NCI-H510A treated with DMSO at 0.1 percent for 48 hours (cell line): ENCODE measurements at places on chromosomes 12 and 14.
A peak's percentile ranks its signal among the peaks of the same experiment; 100 is the strongest.

DNA sequence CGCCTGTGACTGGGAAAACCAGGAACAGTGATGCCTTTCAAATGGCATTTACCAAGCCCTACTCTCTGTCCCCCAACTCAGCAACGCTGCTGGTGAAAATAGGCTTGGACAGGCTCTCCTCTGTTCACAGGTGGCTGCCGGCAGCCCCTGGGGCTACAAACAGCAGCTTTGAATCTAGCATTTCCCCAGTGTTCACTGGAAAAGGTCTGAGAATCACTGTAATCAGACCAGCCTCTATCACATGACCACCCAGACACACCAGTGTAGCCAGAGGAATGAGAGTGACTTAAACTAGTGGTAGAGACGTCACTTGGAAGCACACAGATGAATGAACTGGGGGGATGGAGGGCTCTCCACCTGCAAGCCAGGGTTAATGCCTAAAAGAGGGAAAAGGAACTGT is 151.8 kb downstream of the FOXN3 start:
- no peak for DNase-seq

DNA sequence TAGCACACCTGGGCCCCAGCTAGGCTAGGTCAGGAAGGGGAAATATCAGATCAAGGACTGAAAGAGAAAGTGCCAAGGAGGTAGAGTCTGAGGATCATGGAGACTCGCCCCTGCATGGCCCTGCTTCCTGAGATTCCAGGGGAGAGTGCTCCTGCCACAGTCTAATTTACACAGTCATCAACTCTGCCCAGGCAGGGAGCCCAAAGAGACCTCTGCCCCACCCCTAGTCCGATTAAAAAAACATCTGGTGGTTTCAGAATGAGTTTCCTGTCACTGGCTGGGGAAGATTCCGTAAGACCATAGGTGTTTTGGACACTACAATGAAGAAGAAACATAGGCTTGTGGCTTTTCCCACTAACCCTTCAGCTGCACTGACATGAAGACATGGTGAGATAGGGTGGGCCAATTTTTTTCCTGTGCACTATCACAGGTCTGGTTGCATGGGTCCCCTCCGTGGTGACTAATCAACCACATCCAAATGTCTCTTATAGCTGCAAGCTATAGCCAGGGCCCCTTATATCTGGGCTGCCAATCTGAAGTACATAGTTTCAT is 31.5 kb upstream of the GZMB start:
- no peak for DNase-seq

- DNase-seq: no peak
These were observed 143.1 kb downstream of the PCNX1 start for GRCh38 chr14:71050227-71050823.

GRCh38 chr12:1474041-1474573 is 120.3 kb downstream of the FBXL14 start:
- no peak for DNase-seq

DNA sequence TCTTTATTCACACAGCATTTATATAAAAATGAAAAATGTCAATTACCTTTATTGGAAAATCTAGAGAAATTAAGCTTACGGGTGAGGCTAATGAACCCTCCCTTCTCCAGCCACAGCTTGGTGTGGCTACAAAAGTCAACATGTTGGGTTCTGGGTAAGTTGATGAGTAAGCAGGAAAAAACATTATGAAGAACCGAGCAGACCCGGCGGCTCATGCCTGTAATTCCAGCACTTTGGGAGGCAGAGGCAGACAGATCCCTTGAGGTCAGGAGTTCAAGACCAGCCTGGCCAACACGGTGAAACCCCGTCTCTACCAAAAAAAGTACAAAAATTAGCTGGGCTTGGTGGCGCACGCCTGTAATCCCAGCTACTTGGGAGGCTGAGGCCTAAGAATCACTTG is 10.9 kb downstream of the NAA25 start:
- DNase-seq: no peak

DNA sequence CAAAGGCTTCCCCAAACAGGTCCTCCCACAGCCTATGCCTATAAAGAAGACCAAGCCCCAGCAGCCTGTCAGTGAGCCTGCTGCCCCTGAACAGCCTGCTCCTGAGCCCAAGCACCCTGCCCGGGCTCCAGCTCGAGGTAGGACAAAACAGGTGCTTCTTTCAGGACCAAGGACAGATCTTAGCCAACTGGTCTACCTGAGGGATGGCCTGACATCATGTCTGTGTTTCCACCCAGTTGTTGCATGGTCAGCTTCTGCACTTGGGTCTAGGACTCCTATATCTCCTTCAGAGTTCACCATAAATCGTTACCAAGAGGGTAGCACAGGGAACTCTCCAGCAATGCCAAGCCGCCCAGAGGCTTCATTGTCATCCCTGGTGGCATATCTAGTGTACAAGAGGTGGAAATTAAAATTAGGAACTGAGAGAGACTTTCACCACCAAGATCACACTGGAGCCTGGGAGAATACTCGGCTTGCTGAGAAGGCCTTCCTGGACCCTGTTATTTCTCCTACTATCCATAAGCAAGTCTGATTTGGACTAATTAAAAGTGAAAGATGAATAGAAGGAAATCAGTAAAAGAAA is 38.2 kb upstream of the OAS1 start:
- DNase-seq: no peak

- DNase-seq: no peak
These were observed 76.7 kb downstream of the MED13L start for GRCh38 chr12:116200812-116201211.

GRCh38 chr12:7679251-7680045 is 13.7 kb upstream of the APOBEC1 start:
- DNase-seq: no peak

- DNase-seq: no peak
These were observed 54.7 kb downstream of the PHLDA1 start for GRCh38 chr12:75976913-75977312.

- DNase-seq: no peak
These were observed 679 bp upstream of the SAV1 start for GRCh38 chr14:50668826-50669143.

DNA sequence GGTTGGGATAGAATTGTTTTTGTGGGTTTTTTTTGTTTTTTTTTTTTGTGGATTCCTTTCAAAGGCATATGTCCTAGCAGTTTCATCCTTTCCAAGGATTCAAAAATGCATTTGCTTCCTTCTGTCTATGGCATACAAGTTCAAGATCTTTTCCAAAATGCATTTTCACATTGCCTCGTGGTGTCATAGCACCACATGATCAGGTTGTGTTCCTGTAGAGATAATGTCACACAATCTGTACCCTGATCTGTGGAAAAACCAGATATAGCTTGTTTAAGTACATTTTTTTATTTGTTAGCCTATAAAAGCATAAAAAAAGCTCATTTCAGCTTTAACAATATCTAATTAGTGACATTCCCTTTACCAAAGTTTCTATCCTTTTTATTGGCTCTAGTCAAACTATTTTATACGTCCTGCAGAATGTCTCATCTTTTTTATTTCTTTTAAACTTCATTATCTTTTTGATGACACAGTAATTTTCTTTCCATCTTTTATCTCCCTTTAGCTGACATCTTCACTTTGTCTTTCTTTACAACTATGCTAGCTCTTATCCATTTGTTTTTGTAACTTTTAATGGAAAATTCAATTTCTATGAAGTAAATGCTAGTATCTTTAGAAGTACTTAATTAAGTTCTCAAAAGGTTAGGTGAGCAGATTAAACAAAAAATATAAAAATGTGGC is 106.0 kb upstream of the NOVA1 start:
- DNase-seq: no peak

- DNase-seq: no peak
These were observed 22.3 kb downstream of the HDAC7 start for GRCh38 chr12:47797441-47797840.

DNA sequence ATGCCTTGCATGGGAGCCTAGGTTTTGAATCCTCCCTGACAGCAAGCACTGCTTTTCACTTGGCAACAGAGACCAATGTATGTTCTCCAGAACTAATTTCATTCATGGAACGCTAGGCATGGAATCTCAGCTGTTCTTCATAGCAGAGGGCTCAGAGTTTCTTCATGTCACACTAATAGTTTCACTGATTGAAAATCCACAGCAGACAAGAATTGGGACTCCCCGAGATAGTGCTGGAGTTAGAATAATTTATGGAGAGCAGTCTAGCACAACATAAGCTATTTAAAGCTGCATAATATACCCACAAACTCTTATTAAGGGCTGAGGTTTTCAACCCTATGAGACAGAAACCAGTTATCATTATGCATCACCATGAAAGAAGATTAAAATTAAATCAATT is 342.5 kb downstream of the TMEM132D start:
- DNase-seq: no peak

- DNase-seq: no peak
These were observed 160.0 kb downstream of the BCAT1 start for GRCh38 chr12:24788886-24789285.

DNA sequence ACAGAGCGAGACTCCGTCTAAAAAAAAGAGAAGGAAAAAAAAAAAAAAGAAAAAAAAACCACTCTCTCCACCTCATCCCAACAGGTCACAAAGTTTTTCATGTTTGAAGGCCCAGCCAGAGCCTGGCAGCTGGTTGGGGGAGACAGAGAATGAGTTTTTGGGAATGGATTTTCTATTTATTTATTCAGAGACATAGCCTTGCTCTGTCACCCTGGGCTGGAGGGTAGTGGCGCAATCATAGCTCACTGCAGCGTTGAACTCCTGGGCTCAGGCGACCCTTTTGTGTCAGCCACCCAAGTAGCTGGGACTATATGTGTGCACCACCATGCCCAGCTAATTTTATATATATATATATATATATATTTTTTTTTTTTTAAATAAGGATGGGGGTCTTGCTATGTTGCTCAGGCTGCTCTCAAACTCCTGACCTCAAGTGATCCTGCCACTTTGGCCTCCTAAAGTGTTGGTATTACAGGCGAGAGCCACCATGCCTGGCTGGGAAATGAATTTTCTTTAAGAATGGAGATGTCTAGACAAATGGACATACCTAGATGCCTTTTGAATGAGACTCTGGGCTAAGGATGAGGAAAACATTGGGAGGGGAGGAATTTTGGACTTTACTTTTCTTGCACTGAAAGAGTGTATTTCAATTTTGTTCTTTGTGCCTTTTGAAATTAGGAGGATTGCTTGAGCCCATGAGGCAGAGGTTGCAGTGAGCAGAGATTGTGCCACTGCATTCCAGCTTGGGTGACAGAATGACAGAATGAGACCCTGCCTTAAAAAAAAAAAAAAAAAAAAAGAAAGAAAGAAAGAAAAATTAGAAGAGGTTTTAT is 16.9 kb upstream of the PPP1R1A start:
- DNase-seq: no peak

- no peak for DNase-seq
These were observed 267.1 kb upstream of the PRKD1 start for GRCh38 chr14:30194741-30195148.

- DNase-seq: peak; percentile 11
These were observed 210.1 kb upstream of the TBX3 start for GRCh38 chr12:114894076-114894475.

GRCh38 chr12:32089586-32089985 is 17.1 kb upstream of the BICD1 start:
- no peak for DNase-seq

DNA sequence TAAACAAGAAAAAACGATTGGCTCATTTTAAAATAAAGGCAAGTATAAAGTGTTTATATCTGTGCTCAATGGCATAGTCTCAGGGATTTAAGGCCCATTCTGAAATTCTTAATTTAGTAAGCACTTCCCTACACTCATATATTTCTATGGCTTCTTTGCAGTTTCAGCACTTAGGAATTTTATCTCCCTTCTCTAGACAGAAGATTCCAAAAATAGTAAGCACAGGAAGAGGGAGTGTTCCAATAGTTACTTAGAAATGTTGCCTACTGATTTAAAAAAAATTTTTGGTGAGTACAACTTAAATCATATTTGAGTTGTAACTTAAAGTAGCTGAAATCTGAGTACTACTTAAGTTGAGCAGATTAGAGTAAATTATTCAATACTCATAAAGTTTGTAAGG is 19.8 kb downstream of the INSM2 start:
- DNase-seq: no peak

- no peak for DNase-seq
These were observed 100.0 kb downstream of the ARF6 start for GRCh38 chr14:49992901-49993339.
